ENCODE measurements at places on chromosomes 1 and 21.

DNA sequence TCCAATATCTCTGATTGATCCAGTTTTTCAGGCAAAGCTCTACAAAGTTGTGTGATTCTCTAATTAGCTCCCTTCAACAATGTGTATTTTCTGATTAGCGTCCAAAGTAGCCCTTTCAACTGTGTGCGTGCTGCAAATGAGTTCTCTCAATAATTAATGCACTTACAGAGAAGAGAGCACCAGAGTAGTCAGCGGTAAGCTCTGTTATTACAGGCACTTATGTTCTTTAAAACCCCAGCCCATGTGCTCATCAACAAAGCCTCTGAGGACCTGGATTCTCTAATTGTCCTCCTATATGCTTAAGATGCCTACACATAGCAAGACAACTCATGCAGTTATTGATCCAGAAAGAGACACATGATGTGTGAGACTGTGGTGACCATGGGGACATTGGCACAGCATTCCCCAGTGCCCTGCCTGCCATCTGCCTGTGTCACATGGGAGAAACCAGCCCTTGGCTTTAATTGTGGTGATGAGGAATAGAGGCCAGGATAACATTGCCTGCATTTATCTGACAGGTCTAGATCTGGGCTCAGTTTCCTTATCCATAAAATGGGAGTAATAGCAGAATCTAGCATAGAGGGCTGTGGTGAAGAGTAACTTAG is 151.7 kb downstream of the PCP4 start:
- DNase-seq, result no peak

GRCh38 chr1:173937062-173937461 is 19.9 kb upstream of the SERPINC1 start:
- DNase-seq, result no peak

DNA sequence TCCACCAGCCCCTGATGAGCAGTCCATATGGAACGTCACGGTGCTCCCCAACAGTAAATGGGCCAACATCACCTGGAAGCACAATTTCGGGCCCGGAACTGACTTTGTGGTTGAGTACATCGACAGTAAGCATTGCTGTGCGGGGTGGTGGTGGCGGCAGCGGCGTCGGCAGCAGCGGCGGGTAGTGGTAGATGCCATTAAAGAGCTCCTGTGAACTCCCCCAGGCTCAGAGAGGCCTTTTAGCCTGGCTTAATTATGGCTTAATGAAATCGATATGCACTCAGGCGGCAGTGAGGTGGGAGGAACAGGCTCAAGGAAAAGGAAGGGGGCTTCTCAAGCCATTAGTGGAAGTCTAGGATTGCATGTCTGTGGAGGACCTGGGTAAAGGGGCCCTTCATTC is 41.9 kb upstream of the CNTN2 start:
- DNase-seq, result no peak

DNA sequence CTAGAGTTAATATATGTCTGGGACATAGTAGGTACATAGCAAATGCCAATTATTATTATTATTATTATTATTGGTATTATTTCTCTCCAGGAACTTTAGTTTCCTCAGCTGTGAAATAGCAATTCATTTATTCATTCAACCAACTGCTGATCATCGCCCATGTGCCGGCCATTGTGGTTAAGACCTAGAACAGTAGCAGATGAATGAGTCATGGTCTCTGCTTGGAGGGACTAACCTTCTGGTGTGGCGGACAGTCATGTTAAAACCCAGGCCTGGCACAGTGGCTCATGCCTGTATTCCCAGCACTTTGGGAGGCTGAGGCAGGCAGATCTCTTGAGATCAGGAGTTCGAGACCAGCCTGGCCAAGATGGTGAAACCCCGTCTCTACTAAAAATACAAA is 23.8 kb upstream of the LDLRAP1 start:
- DNase-seq, result no peak

GRCh38 chr1:228998179-228998578 is 262.9 kb downstream of the RHOU start:
- DNase-seq, result no peak

DNA sequence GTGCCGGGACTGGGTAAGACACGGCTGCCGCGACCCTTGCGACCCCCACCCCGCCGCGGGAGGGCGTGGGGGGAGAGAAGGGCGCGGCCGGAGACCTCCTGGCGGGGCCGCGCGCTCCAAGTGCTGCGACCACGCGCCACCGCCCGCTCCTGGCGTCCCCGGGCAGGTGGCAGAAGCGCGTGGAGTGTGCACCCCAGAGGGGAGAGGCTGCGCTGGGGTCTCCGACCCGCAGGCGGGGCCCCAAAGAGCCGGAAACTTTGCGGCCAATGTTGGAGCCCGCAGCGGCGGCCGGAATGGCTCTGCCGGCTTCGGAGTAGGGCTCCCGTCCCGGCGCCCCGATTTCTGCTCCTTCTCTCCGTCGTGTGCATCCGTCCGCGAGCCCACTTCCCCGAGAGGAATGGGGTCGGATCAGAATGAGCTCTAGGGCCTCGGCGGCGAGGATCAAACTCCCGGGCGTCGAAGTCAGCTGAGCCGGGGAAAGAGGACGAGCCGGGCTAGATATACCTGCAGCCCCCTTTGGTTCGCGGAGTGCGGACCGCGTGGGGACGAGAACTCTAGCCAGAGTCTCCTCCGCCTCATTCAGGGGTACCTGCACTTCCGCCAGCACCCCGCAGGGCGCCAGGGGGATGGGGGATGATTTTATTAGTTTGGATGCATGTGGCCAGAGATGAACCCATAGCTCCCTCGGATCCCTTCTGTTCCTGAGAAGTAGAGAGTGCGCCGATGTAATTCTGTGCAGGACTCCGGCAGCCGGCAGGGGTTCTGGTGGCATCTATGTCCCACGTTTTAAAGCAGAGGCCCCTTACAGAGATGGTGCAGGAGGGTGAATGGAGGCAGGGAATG is 751 bp downstream of the STUM start:
- no peak for DNase-seq

GRCh38 chr1:62247391-62248168 is 52.9 kb downstream of the L1TD1 start:
- DNase-seq, result no peak

- no peak for DNase-seq
Observed at GRCh38 chr1:61318319-61319125, 236.2 kb downstream of the NFIA start.

DNA sequence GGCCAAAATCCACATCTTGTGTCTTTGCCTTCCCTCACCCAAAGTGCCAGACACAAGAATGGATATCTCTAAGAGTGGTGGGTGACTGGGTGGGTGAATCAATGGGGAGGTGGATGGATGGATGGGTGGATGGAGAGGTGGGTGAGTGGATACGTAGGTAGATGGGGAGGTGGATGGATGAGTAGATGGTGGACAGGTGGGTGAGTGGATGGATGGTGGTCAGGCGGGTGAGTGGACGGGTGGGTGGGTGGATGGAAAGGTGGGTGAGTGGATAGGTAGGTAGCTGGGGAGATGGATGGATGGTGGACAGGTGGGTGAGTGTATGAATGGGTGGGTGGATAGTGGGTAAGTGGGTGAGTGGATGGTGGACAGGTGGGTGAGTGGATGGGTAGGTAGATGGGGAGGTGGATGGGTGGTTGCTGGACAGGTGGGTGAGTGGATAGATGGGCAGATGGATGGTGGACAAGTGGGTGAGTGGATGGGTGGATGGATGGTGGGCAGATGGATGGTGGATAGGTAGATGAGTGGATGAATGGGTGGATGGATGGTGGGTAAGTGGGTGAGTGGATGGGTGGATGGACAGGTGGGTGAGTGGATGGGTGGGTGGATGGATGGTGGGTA is 34.2 kb downstream of the SLC19A1 start:
- DNase-seq, result no peak

- no peak for DNase-seq
Observed at GRCh38 chr1:172885971-172886370, 164.8 kb downstream of the TNFSF18 start.

DNA sequence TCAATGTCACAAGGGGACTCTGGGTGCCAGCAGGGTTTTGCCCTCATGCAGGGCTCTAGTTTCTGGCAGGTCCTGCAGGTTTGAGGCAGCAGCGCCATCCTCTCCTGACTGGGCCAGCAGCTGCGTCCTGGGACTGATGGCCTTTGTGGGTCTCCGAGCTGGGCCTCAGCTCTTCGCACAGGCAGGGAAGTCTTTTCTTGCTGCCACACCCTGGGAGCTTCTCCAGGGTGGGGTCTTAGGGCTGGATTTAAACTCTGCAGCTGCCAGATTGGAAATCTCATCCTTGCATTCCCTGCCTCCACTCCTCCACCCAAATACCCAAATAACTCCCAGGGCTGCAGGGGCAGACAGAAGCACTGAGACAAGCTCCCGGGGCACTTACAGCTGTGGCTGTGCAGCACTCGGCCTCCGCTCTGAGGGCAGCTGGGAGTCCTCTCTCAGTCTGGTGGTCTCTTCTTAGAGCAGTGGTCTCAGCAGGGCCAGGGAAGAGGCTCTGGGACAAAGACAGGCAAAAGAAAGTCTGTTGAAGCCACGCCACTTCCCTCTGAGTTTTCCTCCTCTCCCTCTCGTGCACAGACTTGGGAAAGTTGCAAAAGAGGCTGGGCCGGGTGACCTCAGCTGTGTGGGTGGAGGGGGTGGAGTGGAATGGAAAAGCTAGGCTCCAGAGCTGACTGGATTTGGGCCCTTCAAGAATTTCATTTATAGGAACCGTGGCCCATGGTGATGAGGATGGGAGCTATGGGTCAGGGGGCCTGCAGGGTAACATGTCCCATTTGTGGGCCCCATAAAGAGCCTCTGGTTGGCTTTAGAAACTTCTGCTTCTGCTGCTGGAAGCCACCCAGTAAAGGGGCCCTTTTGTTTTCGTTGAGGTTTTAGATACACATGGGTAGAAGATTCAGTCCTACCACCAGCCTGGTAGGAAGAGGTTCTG is at the start of gene RAB7B:
Gene RAB7B (minus strand): TSS at position 525 of the 931 bp plus-strand sequence. CDS start 9,260 bp downstream, outside the sequence.
- peak; percentile 27 for DNase-seq

DNA sequence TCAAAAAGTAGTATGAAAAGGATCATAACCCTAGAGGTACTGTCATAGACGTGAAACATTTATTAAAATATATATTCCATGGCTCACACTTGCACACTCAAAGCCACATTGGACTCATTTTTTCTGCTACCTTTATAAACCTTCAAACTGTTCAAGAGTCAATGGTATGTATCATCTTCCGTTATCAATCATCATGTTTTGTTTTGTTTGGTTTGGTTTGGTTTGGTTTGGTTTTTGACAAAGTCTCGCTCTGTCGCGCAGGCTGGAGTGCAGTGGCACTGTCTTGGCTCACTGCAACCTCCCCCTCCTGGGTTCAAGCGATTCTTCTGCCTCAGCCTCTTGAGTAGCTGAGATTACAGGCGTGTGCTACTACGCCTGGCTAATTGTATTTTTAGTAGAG is 1.8 kb downstream of the IFNAR2 start:
- DNase-seq, result no peak

- no peak for DNase-seq
Observed at GRCh38 chr1:163046071-163046470, 23.1 kb upstream of the RGS4 start.

GRCh38 chr1:42676534-42677087 is 5.6 kb upstream of the YBX1 start:
- no peak for DNase-seq

- no peak for DNase-seq
Observed at GRCh38 chr1:232531291-232531690, 98.6 kb downstream of the SIPA1L2 start.

- no peak for DNase-seq
Observed at GRCh38 chr1:71276466-71276865, 195.6 kb upstream of the ZRANB2 start.

DNA sequence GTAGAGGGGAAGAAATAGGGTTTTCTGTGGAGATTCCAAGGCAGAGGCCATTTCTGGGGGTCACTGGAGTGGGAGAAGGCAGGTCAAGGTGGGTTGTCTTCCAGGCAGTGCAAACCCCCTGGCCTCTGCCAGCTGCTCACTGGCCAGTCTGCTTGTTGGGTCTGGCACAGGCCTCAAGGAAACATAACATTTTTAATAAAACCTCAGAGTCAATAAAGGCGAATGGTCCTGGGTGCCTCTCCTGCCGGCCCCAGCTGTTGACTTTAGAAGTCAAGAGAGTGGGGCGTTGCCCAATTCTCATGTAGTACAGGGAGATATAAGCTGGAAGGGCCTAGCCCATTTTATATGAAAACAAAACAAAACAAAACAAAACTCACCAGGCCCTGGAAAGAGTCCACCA is 36.6 kb downstream of the RUNX3 start:
- DNase-seq, result no peak

DNA sequence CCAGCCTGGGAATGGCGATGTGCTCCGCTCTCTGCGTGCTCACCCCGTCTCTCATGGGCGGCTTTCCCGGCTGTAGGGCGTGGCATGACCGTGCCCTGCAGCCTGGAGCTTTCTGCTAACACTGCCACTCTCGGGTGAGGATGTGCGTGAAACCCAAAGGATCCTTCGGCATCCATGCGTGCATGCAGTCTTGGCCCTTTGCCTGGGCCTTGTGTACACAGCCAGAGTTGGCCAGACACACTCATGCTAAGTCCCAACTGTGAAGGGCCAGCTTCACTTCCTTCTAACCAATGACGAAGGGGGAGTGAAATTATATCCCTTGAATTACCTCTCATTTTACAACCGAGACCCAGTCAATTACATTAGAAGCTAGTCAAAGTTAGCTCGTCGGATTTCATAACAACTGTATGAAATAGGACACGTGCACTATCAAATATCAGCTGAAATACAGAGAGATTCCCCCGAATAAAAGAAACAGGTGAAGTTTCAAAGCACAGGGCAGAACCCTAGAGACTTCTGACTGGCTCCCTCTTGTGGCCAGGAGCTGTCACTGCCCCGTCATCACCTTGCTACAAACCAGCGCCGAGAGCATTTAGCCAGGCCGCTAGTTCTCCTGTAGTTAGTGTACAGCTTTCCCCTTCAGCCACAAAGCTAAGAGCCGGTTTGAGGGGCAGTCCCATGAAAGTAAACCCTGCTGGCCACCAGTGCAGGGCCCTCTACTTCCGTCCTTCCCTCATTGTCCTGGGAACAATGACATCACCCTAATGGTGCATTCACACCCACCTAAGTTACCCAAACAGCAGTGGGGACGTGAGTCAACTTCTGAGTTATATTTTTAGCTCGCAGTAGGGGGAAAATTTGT is 63.4 kb upstream of the COA6 start:
- DNase-seq, result no peak

All from anterior cingulate cortex (tissue), 58 donors.